Hippocampal formation (tissue), 2 donors: ENCODE measurements at places on chromosomes 4 and X.

DNA sequence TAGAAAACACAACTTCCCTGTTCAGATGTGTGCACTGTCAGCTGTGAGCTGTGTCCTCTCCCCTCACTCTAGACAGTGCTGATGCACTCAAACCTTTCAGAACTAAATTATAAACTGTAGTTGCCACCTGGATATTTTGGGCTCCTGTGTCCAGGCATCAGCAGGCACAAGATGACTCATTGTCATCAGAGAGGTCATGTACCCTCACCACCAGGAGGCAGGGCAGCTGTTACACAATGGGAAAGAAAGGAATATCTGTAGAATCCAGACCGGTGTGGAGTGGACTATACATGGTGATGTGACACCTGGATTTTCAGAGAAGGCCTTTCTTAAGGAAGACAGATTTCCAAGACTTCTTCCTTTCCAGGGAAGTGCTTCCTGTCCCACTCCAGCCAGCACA is 854.4 kb upstream of the AGA start:
- DNase-seq: no peak

DNA sequence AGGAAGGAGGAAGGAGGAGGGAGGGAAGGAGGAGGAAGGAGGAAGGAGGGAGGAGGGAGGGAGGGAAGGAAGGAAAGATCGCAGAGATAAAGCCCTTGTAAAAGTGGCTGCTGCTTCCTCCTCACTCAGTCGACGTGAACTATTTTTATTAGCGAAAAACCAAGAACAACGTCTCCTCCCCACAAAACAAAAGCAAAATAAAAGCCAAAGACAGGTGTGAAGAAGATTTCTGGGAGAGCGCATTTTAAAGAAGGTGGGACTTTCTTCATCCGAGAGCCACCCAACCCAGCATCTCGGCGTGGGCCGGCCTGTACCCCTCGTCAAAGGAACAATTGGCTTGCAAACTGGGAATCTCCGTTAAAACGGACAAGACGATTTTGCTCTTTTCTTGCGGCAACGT is 40.7 kb upstream of the ASMTL start:
- no peak for DNase-seq

GRCh38 chr4:112861691-112862674 is 187.5 kb upstream of the ANK2 start:
- no peak for DNase-seq

DNA sequence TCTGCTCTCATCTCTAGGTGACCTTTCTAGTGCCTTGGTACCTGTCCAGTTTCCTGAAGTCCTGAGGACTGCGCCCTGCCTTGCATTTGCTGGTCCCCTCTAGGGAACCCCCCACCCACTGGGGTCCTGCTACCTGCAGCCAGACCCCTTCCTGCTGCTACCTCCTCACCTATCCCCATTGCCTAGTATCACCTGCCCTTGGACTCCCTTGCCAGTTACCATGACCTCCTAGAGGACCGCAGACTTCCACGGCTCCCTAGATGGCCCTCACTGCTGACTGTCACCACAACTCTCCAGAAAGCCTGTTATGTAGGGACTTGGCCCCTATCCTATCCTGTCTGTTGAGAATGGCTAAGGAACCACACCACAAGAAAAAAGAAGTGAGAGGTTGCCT is 166.6 kb downstream of the EFNB1 start:
- DNase-seq: no peak

- no peak for DNase-seq
These were observed 17.8 kb upstream of the TLL1 start for GRCh38 chr4:165855191-165855590.

DNA sequence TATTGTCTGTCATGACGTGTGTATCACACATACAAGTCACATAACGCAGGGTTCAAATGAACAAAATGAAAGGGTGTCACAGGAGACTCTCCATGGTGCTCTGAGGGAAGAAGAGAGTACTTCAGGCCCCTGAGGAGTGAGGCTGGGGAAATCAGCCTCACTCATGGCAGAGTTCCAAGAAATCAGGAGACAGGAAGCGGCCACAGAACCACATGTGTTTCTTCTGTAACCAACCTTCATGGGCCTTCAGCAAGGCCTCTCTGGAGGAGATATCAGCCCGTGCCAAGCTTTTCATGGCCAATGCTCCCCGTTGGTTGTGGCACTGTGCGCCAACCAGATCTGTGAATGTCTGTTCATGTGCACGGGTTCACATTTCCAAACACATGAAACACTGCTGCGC is 76.0 kb downstream of the NAT8L start:
- DNase-seq: no peak

- DNase-seq: no peak
These were observed 49.4 kb upstream of the NYX start for GRCh38 chrX:41397768-41398167.

GRCh38 chr4:81405900-81406401 is 65.8 kb downstream of the RASGEF1B start:
- no peak for DNase-seq

DNA sequence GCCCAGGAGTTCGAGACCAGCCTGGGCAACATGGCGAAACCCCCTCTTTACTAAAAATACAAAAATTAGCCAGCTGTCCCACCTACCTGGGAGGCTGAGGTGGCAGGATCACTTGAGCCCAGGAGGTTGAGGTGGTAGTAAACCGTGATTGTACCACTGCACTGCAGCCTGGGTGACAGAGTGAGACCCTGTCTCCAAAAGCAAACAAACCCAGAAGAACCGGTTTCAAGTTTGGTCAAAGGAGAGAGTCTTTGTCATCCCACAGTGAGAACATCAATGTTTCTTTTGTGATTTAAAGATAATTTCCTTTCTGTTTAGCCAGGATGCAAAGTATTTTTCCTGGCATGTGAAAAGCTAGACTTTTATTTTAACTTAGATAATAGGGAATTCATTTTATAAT is 26.7 kb downstream of the PDK3 start:
- DNase-seq: no peak

DNA sequence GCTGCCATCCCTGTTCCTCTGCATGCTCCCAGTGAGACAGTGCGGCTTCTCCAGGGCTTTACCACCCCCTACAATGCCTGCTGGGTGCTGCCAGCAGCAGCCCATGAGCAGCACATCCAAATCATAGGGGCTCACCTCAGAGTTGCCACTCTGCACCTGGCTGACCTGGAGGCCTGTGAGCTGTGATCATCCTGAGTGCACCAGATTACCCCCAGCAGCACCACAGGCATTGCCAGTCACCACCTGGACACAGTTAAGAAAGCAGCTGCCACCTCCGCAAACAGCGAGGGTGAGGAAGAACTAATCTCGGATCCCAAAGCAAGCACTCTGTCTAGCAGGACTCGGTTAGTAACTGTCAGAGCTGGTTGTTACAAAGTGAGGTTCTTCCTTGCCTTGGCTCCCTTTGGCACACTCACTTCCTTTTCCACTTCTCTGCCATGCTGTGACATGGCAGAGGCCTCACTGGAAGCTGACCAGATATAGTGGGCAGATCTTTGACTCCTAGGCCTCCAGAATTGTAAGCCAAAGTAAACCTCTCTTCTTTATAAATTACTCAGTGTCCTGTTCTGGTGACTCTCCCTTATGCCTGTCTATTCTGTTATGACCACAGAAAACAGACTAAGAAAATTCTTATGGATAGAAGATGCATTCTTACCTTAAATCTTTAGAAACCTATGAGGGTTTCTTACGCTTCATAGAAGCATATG is 25.2 kb downstream of the LRIT3 start:
- no peak for DNase-seq

DNA sequence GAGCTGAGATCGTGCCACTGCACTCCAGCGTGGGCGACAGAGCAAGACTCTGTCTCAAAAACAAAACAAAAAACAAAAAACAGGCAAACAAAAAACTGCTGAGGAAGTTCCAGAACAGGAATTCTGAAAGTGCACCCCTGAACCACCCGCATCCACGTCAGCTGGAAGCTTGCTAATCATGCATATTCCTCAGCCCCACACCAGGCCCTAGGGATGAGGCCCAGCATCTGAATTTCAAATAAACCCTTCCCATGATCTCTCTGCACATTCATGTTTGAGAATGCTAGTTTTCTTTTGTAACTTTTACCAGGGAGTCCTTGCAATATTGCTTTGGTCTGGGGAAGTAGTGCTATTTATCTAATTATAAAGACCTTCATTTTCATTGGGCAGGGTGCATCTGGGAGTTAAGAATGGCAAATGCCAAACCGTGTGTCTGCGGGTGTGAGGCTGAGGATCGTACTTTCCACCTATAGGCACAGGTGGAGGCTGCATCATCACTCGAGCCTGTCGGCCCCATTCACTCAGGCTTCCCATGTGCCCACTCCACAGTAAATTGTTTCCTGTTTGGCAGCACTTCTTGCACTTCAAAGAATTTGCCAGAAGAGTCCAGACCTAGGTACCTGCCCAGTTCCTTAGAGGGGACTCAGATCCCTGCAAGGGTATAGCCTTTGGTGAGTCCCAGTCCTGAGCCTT is 23.6 kb downstream of the CCKAR start:
- no peak for DNase-seq

DNA sequence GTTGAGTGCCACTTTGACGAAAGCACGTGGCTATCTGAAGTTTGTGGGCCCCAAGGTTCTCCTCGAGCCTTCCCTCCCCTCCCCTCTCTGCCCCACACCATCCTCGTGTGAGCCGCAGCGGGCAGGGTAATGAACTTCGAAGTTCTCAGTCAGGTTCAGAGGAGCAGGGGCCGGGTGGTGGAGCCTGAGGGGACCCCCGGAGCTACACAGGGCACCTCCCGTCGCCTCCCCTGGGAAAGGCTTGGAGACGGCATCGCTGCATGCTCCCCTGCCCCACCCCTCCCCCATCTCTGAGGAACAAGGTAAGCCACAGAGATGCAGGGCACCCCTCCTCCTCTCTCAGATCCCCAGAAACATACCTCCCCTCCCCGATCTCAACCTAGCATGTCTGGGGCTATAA is 2.8 kb upstream of the NKX1-1 start:
- no peak for DNase-seq

DNA sequence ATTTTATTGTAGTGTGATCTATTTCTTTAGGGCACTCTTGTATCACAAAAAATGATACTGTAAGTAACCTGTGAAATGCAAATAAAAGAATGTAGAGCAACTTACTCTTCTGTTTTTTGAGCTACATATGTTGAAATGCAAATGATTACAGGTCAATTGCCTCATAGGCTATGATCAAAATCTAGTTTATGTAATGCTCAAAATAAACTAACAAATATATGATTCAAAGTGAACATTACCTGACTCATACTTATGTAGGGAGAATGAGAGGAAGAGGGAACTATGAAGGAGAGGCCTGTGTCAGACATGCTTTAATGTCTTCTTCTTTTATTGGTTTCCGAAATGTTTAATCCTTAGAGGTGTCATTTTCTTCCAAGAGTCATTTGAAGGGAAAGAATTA is 5.0 kb upstream of the RPS6KA3 start:
- DNase-seq: no peak

DNA sequence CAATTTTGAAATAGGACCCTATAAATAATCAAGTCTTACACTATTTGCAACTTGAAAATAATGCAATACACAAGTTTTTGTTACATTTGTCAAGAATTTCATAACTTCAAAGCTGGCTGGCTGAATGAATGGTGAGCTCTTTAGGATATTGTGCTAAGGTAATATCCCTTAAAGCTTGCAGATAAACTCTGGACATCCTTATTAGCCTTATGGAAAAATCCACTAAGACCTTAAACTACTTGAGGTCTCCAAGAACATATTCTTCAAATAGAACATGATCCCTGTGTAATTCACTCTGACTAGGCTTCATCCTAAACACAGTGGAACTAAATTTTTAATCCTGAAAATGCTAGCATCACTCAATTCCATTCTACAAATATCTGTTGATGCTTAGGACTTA is 199.3 kb downstream of the PACRGL start:
- no peak for DNase-seq

DNA sequence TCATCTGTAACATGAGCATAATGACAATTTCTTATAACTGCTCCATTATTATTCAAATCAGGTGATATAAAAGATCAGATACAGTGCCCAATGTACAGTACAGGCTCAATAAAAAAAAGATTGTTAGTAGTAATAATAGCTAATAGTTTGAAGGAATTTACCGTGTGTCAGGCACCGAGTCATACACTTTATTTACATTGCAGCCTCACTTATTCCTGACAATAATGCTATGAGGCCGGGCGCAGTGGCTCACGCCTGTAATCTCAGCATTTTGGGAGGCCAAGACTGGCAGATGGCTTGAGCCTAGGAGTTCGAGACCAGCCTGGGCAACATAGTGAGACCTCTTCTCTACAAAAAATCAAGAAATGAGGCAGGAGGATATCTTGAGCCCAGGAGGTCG is 10.1 kb upstream of the MAP7D3 start:
- no peak for DNase-seq

DNA sequence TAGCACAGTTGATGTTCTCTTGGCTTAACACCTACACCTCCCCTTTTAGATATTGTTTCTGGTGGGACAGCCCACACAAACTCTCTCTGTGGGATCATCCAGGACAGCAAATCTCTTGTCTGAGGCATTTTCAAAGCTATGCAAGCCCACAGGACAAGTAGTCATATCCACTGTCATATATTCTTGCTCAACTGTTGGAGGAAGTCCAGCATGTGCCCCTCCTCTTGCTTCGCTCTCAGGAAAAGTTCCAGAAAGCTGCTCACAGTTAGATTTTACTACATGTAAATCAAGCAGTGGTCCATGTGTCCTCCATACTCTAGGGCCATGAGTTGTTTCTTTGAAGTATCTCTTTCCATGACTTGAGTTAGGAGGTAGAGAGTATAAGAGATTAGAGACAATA is 260.7 kb downstream of the INPP4B start:
- DNase-seq: no peak
